Testis (tissue), 5 donors: ENCODE measurements at places on chromosomes 1 and 21. TPM values are rescaled to one million over a fixed set of nuclear protein-coding genes. Genes with fewer than 3 reads are reported as not detected.

Gene RHBDL2
- 15.1 TPM for total RNA-seq

Gene NOS1AP
- 5.1 TPM for total RNA-seq

Gene TAGLN2
- total RNA-seq: 389 TPM

Gene HES4
- total RNA-seq: 26.4 TPM

Gene PGLYRP3
- not detected for total RNA-seq

Gene SMIM34
- 0.37 TPM for total RNA-seq

- no peak for DNase-seq
Measured at GRCh38 chr1:111988377-111988742, 1.1 kb downstream of the KCND3 start.

DNA sequence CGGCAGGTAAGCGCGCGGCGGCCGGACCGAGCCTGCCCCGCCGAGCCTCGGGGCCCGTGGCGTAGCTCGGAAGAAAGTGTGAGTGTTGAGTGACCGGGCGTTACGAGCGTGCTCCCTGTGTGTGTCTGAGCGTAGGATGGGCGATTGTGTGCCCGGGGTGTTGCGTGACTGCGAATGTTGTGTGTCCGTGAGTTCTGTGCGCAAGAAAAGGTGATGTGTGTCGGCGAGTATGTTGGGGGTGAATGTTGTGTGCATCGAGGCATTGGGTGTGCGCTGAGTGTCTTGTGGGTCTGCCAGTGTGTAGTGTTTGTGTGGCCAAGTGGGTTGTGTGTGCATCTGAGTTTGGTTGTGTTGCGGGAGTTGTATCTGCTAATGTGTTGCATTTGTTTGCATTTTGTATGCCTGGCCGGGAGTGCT lies 398 bp downstream of the PTPRU start:
- peak; percentile 19 for DNase-seq

GRCh38 chr1:202623075-202623474 lies 87.2 kb downstream of the SYT2 start:
- DNase-seq: peak; percentile 79

- DNase-seq: peak; percentile 46
Measured at GRCh38 chr1:58290685-58291372, 255.7 kb downstream of the OMA1 start.

GRCh38 chr1:233233508-233234040 lies 62.0 kb downstream of the PCNX2 start:
- DNase-seq: peak; percentile 57

- DNase-seq: no peak
Measured at GRCh38 chr21:38949070-38949380, 143.3 kb downstream of the ETS2 start.

GRCh38 chr21:17784604-17785402 lies 34.4 kb downstream of the C21orf91 start:
- DNase-seq: no peak

DNA sequence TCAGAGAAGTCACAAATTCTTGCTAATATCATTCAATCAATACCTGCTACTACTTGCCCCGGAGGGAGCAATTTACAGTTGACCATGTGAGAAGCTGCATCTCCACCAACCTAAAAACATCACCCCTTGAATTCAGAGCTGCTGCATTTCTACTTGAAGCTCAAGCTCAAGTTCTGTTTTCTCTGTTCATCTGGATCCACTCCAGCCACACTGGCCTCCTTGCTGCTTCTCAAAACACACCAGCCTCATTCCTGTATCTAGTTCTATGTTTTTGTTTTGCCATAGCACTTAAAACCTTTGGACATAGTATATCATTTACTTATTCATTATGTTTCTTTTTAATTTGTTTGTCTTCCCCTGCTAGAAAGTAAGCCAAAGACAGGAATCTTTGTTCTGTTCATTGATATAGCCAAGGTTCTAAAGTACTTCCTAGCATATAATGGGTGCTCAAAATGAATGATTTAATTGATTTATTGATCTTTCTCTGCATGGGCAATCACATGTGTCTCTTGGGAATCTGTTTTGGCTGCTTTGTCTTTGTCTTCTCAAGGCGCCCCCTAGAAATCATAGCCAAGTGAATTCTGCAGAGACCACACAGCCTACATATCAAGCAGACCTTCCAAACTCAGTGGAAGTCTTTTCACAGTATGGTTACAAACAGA lies 23.6 kb downstream of the SYF2 start:
- no peak for DNase-seq

DNA sequence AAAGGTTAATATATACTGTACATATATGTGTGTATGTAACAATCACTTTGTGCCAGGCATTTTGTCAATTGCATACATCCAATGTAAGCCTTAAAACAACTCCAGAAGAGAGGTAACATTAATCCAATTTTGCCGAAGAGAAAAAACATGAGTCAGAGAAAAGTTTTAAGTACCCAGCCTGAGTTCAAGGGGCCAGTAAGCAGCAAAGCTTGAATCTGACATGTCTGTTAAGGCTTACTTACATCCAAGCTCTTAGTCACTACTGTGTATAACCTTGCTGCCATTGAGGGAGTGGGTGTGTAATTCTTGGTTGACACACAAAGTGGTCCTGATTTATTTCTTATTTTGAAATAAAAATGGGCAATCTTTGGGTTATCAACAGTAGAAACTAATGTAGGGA lies 360.4 kb upstream of the LYPLAL1 start:
- DNase-seq: no peak

DNA sequence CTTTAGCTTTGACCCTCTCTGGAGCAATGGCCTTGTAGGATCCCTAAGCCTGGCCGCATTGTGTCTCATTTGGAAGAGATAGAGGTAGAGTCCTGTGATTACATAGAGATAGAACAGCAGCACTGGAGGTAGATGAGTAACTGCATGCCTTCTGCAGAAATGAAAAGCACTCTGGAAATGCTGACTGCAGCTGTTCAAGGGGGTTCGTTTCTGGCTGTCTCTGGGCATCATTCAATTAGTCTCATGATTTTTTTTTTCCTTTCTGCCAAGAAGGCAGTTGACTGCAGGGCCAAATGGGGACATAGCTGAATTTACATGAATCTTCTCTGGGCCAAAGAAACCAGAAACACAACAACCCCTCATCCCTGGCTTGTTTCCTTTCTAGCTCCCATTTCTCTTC lies 28.1 kb upstream of the SNX27 start:
- DNase-seq: no peak

- DNase-seq: no peak
Measured at GRCh38 chr1:209208648-209209047, 374.9 kb upstream of the CAMK1G start.
